ENCODE measurements at places on chromosomes 5 and 9. TPM values are rescaled to one million over a fixed set of nuclear protein-coding genes. Genes with fewer than 3 reads are reported as not detected.

The DMRT3 gene
- total RNA-seq = not detected

The TRIM7 gene
- total RNA-seq = 29.9 TPM

The PPP3R2 gene
- total RNA-seq = not detected

The PLCXD3 gene
- total RNA-seq = 0.07 TPM

The CEP72 gene
- total RNA-seq = 10.7 TPM

The ANKRD31 gene
- 0.05 TPM for total RNA-seq

The OR13D1 gene
- not detected for total RNA-seq

The CD274 gene
- 2.1 TPM for total RNA-seq

The PCDHA10 gene
- 0.01 TPM for total RNA-seq

The GRPEL2 gene
- 8.1 TPM for total RNA-seq

The CENPH gene
- 31.0 TPM for total RNA-seq

The RETREG1 gene
- total RNA-seq = 3.6 TPM

The SH3RF2 gene
- 2.4 TPM for total RNA-seq

All from A549 treated with Hydrocortisone at 1 μM for 4 hours (cell line).